ENCODE measurements at places on chromosomes 11 and 22.
A peak's percentile ranks its signal among the peaks of the same experiment; 100 is the strongest.

DNA sequence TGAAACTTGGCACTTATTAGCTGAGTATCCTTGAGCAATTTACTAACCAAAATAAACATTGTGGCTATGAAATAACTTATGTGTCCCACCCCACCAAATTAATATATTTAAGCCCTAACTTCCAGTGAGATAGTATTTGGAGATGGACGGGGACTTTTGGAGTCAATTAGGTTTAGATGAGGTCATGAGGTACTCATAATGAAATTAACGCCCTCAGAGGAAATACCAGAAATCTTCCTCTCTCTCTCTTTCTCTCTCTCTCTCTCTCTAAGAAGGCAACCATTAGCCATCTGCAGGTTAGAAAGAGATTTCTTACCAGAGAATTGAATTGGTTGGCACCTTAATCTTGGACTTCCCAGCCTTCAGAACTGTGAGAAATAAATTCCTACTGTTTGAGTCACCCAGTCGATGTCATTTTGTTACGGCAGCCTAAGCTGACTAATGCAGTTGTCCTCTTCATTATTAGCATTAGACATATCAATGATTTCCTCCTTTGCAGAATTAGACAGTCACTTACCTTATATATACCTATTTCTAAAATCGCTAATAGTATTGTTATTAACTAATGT lies 1284.0 kb downstream of the FAM181B start:
- no peak for DNase-seq

- DNase-seq = no peak
Measured at GRCh38 chr22:32996702-32997101, 61.5 kb downstream of the SYN3 start.

DNA sequence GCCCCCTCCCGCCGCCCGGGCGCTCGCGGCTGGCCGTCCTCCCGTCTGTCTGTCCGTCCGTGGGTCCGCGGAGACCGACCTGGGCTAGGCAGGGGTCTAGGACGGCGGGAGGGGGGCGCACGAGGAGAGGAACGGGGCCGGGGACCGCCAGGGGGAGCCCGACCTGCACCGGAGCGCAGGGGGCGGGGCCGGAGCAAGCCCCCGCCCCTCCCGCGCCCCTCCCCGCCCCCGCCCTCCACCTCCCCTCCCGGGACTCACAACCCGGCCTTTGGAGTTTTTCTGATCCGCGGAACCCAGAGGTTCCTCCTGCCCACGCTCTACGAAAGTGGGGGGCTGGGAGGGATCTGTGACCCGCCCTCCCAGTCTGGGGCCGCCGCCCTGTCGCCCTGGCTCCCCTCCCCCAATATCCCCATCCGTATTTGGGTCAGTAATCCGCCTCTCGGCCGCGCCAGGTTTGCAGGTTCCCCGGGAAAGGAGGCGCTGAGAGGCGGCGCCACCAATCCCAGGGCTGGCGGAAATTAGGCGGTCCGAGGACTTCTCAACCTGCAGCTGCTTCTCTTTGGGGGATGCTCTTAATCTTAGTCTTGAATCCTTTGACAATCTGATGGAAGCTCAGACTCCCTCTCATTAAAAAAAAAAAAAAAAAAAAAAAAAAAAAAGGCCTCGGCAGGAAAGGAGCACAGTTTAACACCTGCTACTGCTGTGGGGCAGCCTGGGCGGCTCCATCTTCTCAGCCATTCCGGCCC lies 925 bp upstream of the KCNJ11 start:
- DNase-seq = peak; percentile 94

DNA sequence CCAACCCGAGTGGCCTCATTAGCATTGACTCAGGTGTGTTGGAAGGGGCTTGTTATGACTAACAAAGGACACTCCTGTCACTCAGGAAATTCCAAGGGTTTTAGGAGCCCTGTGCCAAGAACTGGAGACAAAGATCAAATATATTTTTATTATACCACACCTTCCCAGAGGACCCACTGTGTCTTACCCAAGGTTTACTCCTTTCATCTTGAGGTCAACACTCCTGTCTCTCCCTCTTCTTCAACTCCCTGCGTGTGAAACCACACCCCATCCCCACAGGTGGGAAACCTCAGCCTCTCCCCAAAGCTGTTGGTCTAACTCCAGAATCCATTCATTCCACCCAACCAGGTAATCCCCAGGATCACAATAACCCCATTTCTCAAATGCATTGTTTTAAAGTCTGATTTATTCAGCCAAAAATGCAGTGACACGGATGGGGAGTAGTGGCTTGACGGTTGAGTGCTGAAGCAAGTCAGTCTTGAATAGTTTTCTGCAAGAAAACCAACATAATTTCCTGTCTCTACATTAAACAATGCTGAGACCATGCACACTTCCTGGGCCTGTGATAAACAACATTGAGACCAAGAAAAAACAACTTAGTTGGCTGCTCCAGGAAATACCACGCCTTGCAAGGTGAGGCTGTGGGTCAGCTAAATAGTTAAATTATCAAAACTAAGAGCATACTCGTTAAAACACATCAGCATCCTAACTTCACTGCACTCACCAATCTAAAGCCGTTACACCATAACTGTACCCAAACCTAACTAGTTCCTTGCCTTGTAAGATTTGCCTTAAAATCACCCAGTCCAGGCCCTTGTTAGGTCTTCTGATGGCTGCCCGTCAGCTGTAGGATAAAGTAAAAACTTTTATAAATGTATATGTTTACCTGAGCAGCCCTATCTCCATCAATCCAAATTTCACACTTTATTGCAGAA lies 38.5 kb upstream of the SPON1 start:
- DNase-seq = no peak

- no peak for DNase-seq
Measured at GRCh38 chr11:120871194-120871593, 152.7 kb upstream of the TBCEL start.
